ENCODE measurements at places on chromosomes 4 and X.

DNA sequence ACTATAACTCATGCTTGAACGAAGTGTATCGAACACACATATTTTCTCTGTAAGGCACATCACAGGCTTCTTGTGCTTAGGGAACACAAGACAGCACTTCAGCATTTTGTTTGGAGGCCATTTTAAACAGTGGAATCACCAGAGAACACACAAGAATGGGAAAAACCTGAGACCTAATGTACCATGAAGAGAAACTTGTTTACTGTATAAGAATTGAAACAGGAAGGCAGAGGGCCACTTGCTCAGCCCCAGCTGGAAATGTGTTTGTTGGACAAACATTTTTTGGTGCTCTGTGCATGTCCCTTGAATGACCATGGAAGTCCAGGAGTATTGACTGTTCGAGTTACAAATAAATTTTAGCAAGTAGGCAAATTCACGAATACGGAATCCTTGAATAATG is 47.5 kb downstream of the RAPGEF2 start:
- no peak for DNase-seq

DNA sequence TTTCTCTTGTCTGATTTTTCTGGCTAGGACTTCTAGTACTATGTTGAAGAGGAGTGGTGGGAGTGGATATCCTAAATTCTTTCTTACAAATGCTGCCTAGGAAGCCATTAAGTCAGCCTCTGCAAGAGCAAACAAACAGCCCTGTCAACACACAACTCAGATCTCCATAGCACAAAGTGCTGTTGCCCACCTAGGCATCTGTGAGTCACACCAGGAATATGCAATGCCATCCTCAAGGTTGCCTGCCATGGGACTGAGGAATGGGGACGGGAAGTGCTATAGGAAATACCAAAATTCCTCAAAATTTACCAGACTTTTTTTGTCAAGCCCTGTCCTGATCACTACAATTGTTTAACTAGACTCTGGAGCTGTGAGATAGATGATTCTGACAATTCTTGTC is 466.9 kb downstream of the FSTL5 start:
- no peak for DNase-seq

GRCh38 chr4:15396157-15396800 is 31.6 kb upstream of the C1QTNF7 start:
- peak; percentile 61 for DNase-seq

DNA sequence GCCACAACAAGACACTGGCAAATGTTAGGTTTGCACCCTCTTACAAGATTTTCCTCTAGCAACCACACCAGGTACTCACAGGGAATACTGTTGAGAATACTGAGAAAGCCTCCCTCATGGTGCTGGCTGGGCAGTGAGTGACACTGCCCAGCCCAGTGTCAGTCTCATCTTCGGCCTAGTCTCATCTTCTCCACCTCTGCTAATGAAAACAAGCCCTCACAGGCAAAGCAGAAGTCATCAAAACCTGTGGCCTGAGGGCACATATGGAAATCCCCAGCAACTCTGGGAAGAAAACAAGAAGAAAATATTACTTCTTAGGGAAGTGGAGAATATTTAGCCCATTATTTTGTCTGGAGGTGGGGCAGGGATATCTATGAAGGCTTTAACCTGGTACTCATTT is 7.9 kb upstream of the ADAM29 start:
- DNase-seq = no peak

- no peak for DNase-seq
These were observed 158.1 kb downstream of the ATP10D start for GRCh38 chr4:47642985-47643760.

- no peak for DNase-seq
These were observed 264.9 kb upstream of the MAGEB18 start for GRCh38 chrX:25873196-25873595.

DNA sequence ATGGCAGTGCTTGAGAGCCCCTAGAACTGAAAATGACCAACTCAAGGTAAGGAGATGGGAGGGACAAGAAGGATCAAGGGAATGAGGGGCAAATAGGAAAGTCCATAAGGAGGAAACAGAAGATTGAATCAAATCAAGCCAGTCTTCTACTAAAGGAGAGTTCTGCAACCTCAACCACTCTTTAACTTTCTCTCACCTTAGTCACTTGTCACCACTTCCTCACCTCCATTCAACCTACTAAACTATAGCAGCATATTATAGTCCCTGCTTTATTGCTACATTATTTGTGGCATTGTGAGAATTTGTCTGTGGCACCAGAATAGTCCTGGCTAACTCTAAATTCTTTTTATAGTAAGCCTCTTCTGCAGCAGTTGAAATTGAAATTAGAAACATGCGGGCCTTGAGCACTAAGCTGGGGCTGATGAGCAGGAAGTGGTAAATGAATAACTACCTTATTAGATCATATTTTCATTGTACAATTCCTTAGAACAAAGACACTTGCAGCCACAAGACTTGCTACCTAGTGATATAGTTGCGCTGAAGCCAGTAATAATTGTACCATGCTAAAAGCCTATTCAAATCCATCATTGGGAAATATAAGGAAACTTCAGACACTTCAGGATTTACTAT is 336.9 kb downstream of the ZNF674 start:
- no peak for DNase-seq

DNA sequence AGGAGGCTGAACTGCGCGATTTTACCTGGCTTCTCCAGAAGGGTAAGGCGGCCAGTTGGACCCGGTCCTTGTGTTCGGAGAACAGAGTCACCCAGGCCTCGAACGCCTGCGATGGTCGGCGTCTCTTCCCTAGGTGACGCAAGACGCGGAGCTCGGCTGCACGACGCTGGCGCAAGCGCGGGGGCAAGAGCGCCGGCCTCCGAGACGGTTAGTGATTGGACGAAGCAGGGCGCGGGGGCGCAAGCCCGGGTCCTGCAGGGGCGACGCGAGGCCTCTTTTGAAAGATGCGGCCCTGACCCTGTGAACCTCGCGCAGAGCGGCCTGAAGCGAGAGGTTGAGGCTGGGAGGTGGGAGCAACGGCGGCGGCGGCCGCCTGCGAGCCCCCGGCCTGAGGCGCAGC is 428 bp downstream of the ADAD1 start:
- DNase-seq = no peak

- DNase-seq = no peak
These were observed 70.8 kb downstream of the HHIP start for GRCh38 chr4:144716778-144717177.

DNA sequence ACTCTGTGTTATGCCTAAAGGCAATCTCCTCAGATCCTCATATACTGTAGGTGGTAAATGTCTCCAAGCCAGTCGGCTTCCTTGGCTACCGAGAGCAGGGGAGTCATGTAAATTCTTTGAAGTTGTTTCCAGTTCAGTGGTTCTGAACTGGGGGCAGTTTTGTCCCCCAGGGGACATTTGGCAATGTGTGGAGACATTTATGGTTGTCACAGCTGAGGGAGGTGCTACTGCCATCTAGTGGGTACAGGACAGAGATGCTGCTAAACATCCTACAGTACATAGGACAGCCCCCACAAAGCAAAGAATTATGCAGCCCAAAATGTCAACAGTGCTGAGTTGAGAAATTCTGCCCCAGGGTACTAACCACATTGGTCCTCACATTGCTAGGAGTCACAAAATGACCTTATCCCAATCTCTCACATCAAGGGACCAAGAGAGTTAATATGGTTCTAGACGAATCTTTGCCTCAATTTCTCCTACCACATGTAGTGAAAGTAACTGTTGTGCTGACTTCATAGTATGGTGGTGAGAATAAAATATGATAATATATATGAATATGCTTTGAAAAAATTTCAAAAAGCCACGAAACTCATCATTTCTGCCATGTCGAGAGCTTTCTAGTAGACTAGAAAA is 104.4 kb upstream of the ARHGAP24 start:
- DNase-seq = peak; percentile 13
